ENCODE measurements at places on chromosomes 7 and 10.

- no peak for DNase-seq
Observed at GRCh38 chr7:7565018-7565680, 1.5 kb upstream of the MIOS start.

- no peak for DNase-seq
Observed at GRCh38 chr10:3935141-3935540, 150.1 kb upstream of the KLF6 start.

DNA sequence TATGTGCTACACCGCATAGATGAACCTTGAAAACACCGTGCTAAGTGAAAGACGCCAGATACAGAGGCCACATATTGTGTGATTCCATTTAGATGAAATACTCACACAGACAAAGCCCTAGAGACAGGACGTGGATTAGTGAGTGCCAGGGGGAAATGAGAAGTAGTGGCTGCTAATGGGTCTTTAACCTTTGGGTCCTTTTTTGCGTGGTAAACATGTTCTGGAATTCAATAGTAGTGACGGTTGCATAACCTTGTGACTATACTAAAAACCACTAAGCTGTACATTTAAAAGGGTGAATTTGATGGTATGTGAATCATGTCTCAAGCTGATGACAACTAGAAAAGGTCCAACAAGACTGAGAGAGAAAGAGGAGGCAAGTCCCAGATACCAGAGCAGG lies 15.6 kb downstream of the SMKR1 start:
- DNase-seq: no peak

GRCh38 chr7:1547777-1548437 lies 8.1 kb downstream of the TMEM184A start:
- no peak for DNase-seq

- no peak for DNase-seq
Observed at GRCh38 chr7:157006205-157006747, 4.2 kb downstream of the MNX1 start.

GRCh38 chr7:101631224-101631714 lies 2.2 kb upstream of the MYL10 start:
- DNase-seq: no peak

GRCh38 chr10:88792661-88793060 lies 9.9 kb upstream of the LIPM start:
- DNase-seq: no peak

DNA sequence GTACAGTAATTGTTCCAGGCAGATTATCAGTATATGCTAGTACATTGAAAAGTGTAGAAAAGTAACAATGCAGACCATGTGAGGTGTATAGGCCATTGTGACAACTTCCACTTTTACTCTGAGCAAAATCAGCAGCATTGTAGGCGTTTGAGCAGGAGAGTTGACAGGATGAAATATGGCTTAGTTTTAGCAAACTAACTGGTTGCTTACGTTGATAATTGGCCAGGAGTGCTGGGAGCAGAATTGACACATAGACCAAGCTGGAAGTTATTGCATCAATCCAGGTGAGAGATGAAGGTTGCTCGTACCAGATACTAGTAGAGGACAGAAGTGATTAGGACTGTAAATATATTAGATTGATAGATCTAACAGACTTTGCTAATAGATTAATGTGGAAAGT lies 46.0 kb downstream of the LCOR start:
- no peak for DNase-seq

DNA sequence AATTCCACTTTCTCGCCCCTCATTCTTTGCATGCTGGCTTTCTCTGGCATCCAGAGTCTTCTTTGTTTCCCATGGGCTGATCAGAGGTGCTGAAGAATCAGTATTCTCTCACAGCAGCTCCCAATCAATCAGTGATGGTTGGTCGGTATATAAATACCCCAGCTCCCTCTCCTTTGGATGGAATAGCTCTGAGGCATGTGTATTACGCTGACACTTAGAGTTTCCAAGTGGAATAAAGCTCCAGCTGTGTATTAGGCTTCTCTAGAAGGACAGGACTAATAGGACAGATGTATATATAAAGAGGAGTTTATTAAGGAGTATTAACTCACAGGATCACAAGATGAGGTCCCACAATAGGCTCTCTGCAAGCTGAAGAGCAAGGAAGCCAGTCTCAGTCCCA lies 218.3 kb upstream of the GRB10 start:
- DNase-seq: no peak

DNA sequence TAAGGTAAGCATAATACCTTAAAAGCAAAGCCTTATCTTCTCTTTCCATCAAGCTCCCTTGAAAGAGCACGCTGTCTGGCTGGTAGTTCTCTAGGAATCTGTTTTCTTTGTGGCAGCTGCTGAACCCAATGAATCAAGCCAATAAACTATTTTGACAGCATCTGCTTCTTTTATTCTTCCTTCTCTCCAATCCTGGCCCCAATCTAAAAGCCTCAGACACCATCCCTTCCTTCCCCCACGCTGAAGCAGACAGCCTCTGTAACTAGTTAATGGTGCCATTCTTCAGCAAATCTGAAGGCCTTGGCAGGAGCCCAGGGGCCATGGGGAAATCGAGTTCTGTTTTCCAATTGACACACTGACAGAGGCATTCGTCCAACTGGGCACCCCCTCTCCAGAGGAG lies 186.6 kb upstream of the LYZL1 start:
- no peak for DNase-seq

DNA sequence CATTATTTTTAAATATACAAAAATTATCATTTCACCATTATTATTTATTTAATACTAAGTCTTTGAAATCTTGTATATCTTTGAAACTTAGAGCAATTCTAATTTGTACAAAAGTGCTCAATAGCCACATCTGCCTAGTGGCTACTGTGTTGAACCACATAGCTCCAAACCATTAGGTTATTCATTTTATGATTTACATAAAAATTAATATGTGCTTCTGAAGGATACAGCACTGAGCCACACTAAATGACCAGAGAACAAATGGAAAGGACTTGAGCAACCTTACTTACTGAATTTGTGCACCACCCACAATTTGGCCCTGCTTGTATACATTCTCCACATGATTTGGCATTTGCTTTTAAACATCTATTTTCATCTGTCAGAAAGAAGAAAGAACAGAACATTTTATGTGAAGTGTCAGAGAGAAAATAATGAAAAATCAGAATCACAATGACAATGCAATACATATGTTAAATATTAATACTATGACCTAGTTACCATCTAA lies 25.8 kb downstream of the ITGB1 start:
- DNase-seq: no peak

GRCh38 chr7:148815612-148816011 lies 68.5 kb downstream of the EZH2 start:
- DNase-seq: no peak

GRCh38 chr10:33244354-33244967 lies 90.0 kb downstream of the NRP1 start:
- no peak for DNase-seq

DNA sequence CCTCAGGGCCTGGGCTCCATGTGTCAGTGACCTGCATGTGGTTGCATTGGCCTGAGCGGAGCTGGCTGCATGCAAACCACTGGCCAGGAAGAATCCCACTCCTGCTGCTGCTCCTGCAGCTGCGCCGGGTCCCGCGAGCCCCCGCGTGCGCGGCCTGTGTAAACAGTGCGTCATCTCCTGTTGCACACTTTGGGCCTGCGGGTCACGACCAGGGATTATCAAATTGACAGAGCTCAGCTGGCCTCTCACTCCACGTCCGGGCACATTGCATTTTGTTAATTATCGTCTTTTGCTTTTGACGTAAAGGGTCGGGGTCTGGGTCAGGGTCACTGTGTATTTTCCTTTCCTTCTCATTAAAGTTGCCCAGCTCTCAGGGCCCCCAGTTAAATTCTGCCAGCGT lies 132.6 kb downstream of the RGS10 start:
- DNase-seq: no peak

GRCh38 chr7:47241112-47242065 lies 340.5 kb downstream of the TNS3 start:
- no peak for DNase-seq

DNA sequence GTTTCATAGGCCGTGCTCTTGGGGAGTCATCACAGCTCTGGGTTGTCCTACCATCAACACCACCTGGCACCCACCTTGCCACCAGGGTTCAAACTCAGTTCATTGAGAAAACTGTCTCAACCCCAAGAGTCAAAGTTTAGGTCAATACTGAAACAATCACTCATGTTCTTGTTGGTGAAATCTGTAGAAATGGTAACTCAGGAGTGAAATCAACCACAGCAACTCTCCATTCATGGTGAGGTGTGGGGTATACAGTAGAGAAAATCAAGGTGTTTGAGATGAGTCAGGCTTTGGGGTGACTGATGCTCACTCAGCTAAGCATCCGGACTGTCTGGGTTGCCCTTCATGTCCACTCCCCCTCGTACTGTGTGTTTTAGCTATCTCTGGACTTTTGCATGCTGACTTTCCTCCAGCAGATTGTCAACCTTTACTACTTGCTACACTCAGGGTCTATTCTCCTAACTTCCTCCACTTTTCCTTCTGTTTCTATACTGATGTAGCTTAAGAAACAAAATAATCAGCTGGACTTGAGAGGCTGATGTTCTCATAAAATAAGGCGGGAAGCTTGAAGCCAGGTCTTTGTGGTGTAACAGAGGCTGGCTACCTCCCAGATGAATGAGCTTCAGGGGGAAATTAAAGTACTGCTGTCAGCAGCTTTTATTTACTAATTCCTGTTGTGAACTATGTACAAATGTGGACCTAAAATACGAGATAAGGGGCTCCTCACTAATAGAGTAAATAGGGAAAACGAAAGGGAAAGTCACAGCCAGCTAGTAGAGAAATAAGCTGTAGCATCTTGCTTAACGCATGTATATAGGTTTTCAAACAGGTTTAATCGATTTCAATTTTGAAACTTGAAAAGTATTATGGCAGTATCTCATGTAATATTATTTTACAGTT lies 173.6 kb upstream of the AKR1E2 start:
- no peak for DNase-seq

DNA sequence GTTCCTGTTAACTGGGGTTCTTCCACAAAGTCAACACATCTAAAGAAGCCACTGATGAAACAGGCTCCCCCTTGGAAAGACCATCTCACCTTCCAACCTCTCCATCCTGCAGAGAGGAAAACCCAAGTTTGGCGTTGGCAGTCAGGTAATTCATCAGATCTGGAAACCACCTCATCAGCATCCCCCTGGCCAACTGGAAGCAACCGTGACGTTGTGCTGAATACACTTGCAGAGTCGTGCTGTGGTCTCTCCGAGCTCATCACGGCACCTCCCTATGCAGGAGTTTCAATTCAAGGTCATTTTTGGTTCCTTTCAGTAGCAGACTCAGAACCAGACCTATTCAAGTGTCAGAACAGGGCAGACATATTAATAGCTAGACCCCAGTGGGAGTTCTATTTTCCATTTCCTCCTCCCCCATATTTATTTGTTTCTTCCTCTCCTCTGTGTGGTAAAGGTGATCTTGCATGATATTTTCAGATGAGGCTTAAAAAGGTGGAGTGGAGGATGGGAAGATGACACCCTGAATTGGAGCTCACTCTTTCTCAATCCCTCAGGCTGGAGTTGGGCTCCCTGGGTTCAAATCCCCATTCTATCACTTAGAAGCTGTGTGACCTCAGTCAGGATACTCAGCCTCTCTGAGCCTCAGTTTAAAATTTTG lies 149.1 kb upstream of the ADO start:
- DNase-seq: no peak

GRCh38 chr7:28853834-28854749 lies 104.0 kb downstream of the TRIL start:
- DNase-seq: peak; percentile 85

GRCh38 chr7:108345710-108346336 lies 110.4 kb downstream of the NRCAM start:
- DNase-seq: no peak

DNA sequence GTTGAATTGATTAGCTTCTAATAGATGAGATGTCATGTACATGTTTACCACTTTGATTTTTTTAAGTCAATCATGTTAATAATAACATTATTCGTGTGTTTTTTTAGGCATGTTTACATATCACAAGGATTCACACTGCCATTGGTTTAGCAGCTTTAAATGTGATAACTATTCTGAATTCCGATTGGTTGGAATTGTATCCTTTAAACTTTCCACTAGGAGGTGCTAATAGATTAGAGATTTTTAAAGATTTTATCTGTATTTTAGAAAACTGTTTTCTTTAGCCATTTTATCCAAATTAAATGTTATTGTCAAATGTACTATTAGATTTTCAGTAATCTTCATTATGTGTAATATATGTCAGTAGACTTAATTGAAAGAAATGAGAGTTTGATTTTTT lies 83.2 kb downstream of the HECTD2 start:
- no peak for DNase-seq

DNA sequence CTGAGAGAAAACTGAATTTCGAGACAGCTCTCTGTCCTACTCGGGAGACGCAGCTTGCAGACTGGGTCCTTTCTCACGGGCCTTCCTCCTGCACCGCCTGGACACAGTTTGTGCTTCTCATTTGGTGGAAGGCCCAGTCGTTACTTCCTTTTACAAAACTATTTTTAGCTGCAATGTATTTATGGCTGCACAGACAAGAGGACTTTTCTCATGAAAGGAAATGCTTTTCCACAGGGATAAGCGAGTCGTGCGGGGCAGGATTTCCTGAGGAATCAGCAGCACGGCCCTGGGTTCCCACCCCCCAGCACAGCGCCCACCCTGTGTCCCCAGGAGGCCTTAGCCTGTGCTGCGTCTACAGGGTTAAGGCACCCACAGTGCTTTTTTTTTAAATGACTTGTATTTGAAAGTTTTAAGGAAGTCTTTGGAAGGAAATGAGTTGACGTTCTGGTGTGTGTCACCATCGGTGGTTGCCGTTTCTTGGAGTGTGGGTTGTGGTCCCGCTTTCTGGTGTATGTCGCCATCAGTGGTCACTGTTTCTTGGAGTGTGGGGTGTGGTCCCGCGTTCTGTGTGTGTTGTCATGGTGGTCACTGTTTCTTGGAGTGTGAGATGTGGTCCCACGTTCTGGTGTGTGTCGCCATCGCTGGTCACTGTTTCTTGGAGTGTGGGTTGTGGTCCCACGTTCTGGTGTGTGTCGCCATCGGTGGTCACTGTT lies 50.9 kb downstream of the INPP5A start:
- DNase-seq: no peak

GRCh38 chr7:158406801-158407200 lies 180.8 kb downstream of the PTPRN2 start:
- no peak for DNase-seq

- no peak for DNase-seq
Observed at GRCh38 chr7:34675749-34676374, 17.8 kb downstream of the NPSR1 start.

DNA sequence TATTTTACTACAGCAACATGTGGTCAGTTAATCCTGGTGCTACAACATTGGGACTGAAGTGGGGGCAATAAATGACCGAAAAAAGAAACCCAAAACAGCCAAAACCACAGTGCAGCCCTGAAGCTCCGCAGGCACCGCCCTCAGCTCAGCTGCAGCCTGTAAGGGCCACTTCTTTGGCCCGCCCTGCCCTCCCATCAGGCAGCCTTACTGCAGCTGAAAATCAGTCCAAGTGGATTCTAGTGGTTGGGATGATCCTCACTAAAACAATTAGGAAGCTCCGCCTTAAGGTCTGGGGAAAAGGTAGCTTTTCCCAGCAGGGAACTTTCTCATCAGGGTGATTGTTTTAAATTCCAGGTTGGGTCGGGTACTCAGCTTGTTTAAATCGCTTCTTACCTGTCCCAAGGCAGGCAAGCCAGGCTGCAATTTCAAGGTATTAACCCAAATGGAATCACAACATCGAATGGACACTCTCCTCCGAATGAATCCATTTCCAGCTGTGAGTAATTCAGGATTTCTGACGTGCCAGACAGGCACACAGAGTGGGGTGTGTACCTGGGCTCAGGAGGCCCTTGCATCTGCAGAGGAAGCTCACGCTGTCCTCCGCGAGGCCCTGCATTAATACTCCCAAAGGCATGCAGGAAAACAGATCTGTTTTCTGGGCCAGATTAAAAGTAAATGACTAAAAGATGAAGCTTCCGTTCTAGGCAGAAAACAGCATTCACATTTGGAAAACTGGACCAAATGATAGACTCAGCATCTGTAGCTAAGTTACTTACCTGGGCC lies 104.3 kb downstream of the CREB5 start:
- DNase-seq: no peak
